ENCODE measurements at places on chromosomes 6 and 20.
A peak's percentile ranks its signal among the peaks of the same experiment; 100 is the strongest.

DNA sequence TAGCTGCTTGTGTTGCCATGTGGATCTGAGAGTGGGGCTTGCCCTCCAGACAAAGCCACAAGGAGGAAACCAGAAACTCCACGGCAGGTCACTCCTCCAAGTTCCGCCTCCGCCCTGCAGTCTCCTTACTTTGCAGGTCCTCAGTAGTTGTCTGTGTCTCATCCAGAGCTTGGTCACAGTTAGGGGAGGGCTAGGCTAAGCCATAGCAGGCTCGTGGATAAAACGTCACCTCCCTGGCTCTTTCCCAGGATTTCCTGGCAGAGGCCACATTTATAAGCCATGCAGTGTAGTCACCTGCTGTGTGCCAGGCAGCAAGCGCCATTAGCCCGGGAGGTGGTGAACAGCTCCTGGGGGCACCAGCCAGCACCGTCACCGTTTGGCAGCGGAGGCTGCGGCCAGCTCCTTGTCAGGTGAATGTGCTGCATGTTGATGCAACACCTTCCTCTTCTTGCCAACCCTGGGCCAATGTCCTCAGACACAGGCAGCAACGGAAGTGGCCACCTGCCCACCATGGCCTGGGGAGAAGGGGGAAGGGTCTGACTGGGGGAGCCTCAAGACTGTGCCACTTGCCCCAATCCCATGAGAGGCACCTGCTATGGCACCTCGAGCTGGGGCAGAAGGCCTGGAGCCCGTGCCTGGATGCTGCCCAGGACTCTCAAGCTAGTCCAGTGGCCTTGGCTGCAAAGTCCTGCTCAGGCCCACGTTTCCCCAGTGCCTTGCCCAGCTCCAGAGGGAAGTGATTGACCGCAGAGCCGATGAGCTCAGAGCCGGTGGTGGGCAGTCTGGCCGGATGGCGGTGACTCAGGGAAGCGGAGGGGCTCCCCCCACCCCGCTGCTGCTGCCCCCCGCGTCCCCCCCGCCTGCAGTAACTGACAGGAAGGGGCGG, 39.0 kb upstream of the SLCO4A1 start:
- DNase-seq, result peak; percentile 97

- DNase-seq, result no peak
These were observed 768.4 kb downstream of the TFAP2A start for GRCh38 chr6:9646342-9647070.

GRCh38 chr20:51447097-51447764, 95.3 kb downstream of the NFATC2 start:
- peak; percentile 98 for DNase-seq

GRCh38 chr20:18802012-18802634, 11.5 kb upstream of the SCP2D1 start:
- no peak for DNase-seq

DNA sequence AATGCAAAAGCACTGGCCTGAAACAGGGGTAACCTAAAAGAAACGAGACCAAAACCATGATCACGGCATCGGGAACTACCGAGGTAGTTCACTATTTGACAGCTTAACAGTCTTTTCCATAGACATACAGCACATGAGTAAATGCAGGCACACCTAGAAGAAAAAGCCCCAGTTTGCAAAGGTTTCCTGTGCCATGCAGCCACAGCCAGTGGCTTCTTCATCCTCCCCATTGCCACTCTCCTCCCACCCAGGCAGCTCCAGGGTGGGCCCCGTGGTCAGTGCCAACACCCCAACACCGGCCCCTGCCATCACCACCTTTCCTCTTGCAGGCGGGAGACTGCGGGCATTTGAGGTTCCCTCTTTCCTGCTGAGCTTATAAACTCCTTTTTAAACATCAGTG, 115.4 kb downstream of the SLC23A2 start:
- no peak for DNase-seq

GRCh38 chr6:145887969-145888368, 73.4 kb upstream of the FBXO30 start:
- DNase-seq, result no peak
